ENCODE measurements at places on chromosomes 6 and 20.

GRCh38 chr6:16058929-16059345, 69.9 kb upstream of the MYLIP start:
- DNase-seq = no peak

GRCh38 chr20:32244959-32245358, 32.5 kb upstream of the KIF3B start:
- no peak for DNase-seq

- no peak for DNase-seq
These were observed 94.9 kb downstream of the CEBPB start for GRCh38 chr20:50285376-50286173.

DNA sequence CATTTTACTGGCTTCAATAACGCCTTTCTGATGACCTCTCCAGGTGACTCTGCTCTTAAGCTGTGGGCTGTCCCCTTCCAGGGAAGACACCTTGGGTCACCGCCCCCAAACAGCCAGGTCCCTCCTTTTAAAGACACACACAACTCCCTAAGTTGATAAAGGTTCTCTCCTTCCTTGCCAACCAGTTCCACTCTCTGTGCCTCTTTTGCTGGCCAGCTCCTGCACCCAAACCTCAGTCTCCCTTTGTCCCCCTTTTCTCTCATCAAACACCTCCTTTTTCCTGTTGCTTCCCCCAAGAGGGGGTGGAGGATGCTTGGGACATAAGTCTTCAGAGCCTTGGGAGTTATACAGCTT, 1.0 kb downstream of the NCOA6 start:
- peak; percentile 63 for DNase-seq

DNA sequence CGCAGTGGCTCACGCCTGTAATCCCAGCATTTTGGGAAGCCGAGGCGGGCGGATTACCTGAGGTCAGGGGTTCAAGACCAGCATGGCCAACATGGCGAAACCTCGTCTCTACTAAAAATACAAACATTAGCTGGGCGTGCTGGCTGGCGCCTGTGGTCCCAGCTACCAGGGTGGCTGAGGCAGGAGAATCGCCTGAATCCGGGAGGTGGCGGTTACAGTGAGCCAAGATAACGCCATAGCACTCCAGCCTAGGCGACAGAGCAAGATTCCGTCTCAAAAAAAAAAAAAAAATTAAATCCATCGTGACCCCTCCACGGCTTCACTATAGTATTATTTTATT, 1.2 kb upstream of the CPNE1 start:
- DNase-seq = no peak

DNA sequence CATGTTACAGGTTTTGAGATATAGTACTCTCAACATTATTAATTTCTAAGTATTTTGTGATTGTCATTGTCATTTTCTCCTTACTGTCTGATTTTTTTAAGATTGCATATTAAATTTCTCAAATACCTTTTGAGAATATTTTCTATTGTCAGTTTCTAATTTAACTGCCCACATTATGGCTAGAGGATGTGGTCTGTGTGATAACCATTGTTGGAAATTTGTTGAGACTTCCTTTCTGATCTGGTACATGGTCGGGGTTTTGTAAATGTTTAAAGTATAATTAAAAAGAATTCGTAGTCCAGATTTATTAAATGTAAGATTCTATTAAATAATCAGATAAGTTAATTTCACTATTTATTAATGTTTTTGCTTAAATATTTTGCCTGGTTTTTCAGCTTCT, 60.1 kb downstream of the SLX4IP start:
- no peak for DNase-seq

GRCh38 chr20:44187054-44187771, at the start of gene JPH2:
Gene JPH2, minus strand, starts transcription at chr20:44187188. Its CDS starts 483 bp downstream, at chr20:44186705.
- no peak for DNase-seq

DNA sequence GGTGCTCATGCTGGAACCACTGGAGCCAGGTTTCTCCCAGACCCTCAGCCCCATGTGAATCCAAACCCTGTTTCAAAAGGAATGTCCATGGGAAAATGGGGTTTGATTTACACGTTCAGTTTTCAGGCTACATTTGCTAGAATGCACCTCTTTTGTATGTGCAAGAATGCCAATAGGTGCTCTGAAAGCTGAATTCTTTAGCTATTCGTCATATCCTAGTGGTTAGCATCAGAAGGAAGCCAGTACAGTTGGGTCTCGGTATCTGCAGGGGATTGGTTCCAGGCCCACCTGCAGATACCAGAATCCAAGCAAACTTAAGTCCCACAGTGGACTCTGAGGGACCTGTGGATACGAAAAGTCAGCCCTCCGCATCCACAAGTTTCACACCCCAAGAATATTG, 93.4 kb downstream of the UST start:
- no peak for DNase-seq

- no peak for DNase-seq
These were observed 180.7 kb upstream of the HS3ST5 start for GRCh38 chr6:114523508-114523907.

DNA sequence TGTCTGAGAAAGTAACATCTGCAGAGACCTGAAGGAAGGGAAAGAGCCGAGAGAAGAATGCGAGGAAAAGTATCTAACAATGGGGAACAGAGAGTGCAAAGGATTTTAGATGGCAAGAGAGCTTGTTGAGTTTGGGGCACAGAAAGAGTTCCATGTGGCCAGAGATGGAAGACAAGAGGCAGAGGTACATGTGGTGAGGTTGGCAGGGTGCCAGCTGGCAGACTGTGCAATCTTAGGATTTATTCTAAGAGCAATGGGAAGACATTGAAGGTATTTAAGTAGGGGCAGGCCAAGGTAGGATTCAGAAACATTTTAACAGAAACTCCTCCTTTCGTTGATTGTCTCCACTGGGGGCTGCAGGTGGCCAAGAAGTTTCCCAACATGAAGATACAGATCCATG, 20.4 kb upstream of the LBP start:
- no peak for DNase-seq

- no peak for DNase-seq
These were observed 3.3 kb downstream of the RAB22A start for GRCh38 chr20:58312836-58313235.

GRCh38 chr6:131862476-131862875, 54.7 kb downstream of the ENPP1 start:
- no peak for DNase-seq

DNA sequence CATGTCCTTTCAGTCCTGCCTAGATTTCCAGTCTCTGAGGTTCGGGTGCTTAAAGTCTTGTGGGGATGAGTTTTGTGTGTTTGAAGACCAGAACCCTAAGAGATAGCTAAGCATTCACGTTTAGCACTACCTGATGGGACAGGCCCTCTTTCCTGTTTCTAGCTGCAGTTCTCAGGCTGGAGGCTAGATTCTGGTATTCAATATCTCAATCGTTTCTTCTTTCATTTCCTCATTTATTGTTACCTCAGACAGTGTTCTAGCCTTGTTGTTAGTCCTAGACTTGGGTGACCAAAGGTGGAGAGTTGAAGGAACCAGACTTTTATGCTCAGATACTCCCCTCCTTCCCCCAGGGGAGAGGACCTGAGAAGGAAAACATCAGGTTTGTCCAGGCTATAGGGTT, 16.8 kb downstream of the CEP250 start:
- DNase-seq = no peak

DNA sequence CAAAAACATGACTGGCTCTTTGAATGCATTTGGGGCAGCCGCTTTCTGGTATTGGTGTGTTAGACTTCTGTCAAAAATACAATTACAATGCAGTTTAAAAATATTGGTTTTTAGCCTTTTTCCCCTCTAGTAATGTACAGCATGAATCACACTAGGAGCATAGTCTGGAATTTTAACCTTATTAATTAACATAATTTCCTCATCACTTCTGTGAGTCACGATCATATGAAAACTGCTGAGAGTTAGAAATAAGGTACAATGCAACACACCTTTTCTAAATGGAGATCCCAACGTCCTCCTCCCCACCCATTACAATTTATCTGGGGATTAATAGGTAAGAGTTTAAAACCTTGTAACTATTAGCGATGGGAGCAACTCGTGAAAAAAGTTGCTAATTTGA, 297.1 kb upstream of the RIMS1 start:
- no peak for DNase-seq

- DNase-seq = no peak
These were observed 27.2 kb upstream of the KIF25 start for GRCh38 chr6:167970230-167970629.

- no peak for DNase-seq
These were observed 189.9 kb downstream of the EYA4 start for GRCh38 chr6:133431031-133431430.

DNA sequence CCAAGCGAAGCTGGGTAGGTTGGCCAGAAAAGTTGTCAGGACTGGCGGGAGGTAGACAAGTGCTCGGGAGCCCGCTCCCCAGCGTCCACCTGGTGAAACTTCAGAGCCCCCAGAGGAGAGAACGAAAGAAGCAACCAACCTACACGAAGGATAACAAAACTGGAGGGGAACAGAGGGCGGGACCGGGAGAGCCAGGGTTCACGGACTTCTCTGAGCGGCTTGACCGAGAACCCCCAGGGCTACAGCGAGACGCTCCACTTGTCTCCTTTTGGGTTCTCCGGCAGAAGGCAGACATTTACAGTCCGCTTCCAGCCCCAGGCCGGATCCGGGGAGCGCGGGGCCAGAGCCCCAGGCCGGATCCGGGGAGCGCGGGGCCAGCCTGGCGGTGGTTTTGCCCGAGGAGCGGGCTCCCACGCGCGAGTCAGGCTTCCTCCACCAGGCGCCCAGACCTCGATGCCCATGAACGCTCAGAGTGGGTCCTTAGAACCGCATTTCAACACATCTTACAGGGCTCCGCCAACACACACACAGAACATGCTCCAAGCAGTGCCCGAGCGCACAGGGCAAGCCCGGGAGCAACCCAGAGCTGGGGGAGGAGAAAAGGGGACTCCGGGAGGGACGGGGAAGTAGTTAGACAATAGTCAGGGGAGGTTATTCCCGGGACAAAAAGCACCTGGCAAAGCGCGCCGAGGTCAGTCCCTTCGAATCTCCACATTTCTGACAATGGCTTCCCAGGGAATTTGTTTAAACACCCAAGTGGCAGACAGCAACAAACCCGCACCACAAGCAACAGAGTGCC, 1.1 kb downstream of the PTPRK start:
- peak; percentile 12 for DNase-seq

DNA sequence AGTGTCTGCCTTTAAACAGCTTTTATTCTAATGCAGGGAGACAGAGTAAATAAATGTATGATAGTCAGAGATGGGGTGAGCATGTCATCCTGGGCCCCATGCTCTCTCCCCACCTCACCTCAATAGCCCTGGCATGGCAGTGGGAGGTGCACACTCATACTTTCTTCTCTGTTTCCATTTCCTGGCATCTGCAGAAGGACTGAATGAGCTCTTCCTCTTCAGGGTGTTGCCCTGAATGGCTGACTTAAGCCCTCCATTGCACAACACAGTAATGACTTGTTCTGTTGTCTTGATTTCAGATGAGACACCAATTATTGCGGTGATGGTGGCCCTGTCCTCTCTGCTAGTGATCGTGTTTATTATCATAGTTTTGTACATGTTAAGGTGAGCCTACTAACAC, 57.0 kb upstream of the GNRH2 start:
- DNase-seq = peak; percentile 73

DNA sequence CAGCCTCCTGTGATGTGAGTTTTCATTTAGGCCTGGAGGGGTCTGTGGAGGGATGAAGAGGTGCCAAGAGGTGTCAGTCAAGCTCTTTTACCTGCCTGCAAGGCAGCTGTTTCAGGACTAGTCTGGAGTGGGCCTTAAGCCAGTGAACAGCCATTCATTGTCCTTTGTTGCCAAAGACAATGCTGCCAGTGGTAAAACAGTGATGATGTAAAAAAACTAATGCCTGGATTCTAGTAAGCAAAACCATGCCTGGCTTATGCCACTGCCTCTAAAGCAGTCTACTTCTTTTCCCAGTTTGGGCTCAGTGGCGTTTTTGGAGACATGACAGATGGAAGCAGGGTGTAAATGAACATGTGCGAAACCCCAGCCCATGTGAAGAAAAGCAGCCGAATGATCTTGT, 93.5 kb upstream of the KCNK16 start:
- DNase-seq = no peak

DNA sequence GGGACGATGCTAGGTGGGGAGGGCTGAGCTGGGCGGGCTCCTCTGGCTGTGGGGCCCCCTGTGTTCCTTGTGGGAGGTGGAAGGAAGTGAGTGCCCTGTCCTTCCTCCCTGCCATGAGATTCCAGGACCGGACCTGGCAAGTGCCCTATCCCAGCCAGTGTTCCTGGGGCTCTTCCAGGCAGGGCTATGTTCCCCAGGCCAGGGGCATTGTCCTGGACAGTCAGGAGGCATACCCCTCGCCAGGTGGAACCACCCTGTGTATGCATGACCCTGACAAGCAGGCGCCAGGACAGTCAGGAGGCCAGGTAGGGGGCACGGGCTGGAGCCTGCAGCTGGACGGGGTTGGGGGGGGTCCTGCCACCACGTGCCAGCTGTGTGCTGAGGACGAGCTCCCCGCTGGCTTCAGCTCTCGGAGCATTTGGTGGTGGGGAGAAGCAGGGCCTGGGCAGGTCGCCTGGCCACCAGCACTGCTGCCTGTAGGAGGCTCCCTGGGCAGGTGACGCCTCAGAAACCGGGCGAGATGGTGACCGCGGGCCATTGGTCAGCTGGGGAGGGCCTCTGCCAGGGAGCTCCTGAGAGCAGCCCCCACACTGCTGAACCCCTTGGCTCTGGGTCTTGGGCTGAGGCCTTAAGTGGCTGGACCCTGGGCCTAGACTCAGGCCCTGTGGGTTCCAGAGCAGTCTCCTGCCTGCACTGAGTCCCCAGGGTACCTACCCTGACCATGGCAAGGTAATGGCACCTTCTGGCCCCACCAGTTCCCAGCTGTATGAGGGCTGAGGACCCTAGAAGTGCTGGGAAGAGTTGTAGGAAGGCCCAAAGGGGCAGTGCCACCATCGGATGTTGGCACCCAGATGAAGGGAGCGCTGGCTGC, 694 bp downstream of the SLC17A9 start:
- DNase-seq = no peak

DNA sequence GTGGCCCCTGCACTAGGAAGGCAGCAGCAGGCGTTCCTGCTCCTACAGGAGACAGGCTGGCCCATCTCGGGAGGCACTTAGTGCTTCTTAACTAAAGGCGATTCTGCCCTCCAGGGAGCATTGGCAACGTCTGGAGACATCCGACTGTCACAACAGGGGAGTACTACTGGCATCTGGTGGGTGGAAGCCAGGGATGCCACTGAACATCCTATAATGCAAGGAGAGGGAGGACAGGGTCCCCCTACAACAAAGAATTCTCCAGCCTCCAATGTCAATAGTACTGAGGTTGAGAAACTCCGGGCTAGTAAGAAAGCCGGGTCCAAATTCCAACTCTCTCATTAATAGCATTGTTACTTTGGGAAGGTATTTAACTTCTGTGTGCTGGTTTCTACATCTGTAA, 119.4 kb upstream of the ARMC2 start:
- no peak for DNase-seq

- no peak for DNase-seq
These were observed 11.9 kb upstream of the CNR1 start for GRCh38 chr6:88177961-88178464.

GRCh38 chr6:110620065-110620464, 143.7 kb upstream of the SLC22A16 start:
- no peak for DNase-seq

DNA sequence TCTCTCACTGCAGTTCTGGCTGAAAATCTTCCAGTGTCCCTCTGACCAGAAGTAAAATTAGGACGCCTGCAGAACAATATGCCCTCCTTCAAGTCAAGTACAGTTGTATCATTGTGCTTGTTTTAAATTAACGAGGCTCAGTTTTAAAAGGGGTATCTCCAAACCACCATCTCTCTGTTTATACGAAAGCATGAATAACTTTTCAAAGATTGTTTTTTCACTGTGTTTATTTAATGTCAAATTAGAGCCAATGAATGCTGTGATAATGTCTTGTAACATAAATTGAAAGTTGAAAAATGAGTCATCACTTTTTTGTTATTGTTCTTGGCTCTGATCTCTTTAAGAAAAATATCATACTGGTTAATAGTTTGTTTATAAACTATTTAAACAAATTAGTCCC, 230.7 kb upstream of the THEMIS start:
- DNase-seq = no peak

All from stimulated activated CD4-positive, alpha-beta T cell treated with anti-CD3 and anti-CD28 coated beads, Interleukin-12 subunit alpha, Interleukin-12 subunit beta, amount 100 ng/mL, for 48 hours (primary cell).